NAMALWA (cell line): ENCODE measurements at places on chromosomes 11 and 22.
A peak's percentile ranks its signal among the peaks of the same experiment; 100 is the strongest.

- DNase-seq: no peak
These were observed 53.0 kb upstream of the LMO2 start for GRCh38 chr11:33944693-33945424.

DNA sequence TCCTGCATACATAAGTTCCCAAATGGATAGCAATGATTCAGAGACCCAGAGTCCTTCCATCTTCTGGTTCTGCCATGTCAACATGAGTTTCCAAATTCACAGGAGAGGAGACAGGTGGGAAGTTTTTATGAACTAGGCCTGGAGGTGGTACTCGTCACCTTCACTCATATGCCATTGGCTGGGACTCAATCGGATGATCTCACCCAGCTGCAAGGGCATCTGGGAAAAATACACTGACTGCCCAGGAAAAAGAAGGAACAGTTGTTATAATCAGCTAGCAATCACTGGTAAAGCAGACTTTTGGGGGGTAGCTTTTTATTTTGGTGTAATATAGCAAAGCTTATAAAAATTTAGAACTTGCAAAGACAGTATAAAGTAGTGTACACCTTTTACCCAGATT lies 83.9 kb downstream of the OTOG start:
- DNase-seq: no peak

DNA sequence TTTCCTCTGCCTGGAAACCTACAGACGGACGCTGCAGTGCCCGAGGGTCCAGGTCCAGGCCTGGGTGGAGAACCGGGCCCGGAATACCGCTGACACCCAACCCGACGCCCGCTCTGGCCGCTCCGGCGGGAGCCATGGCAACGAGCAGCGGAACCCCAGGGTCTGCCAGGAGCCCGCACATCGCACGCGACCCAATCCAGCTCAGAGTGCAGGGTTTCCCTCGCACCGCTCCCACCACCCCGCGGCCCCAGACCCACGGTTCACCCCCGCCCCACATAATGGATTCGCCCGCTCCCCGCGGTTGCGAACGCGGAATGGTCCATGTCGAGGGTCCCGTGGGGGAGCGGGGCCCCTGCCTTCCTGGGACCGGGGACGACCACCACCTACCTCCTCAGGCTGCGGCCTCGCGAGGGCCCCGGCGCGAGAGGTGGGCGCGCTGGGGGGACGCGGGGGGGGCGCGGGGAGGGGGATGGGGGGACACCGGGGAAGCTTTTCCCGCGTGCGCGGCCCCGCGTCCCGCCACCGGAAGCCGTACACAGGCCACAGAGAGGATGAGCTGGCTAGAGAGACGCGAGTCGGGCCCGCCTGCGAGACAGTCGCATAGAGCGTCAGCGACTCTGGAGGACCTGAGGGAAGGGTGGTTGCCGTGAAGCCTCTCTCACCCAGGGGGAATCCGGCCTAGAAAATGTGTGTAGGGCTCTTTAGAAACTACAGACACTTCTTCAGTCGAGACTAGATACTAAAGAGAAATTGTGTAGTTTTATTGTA lies at the start of gene SSRP1:
SSRP1 (minus strand) TSS at position 550 of the 768 bp plus-strand sequence. CDS start 771 bp downstream, outside the sequence.
- peak; percentile 92 for DNase-seq

DNA sequence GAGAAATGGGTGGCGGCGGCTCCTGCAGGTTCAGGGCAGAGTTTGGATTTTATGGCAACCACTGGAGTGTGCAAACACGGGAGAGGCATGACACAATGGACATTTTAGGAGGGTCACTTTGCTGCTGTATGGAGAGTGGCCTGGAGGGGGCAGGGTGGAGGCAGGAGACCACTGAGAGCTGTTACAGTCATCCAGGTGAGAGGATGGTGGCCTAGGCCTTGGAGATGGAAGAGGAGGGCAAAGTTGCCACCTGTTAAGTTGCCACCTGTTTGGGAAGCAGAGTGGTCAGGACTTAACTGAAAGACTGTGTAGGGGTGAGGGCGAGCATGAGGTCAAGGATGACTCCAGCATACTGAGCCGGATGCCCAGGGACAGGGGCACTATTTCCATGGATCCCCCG lies 2.3 kb upstream of the RAD9A start:
- peak; percentile 66 for DNase-seq

DNA sequence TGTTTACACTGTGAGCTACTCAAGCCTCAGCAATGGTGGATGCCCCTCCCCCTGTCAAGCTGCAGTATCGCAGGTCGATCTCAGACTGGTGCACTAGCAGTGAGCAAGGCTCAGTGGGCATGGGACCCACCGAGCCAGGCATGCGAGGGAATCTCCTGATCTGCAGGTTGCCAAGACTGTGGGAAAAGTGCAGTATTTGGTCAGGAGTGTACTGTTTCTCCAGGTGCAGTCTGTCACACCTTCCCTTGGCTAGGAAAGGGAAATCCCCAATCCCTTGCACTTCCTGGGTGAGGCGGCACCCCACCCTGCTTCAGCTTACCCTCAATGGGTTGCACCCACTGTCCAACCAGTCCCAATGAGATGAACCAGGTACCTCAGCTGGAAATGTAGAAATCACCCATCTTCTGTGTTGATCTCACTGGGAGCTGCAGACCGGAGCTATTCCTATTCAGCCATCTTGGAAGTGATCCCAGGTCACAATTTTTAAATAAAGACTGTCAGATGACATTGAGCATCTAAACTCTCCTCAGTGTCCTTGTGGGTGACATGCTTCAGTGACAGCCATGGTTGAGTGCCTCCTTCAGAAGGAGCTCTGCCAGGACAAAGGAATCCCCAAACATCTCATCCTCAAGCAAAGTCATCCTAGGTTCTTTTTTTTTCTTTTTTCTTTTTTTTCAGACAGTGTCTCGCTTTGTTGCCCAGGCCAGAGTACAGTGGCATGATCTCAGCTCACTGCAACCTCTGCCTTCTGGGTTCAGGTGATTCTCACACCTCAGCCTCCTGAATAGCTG lies 10.8 kb downstream of the SLC22A24 start:
- DNase-seq: no peak
